ENCODE measurements at places on chromosomes 7 and 10.

- DNase-seq, result no peak
- no peaks in the 10 kb centered on the region for H3K36me3 ChIP-seq
- no peaks in the 10 kb centered on the region for H3K27me3 ChIP-seq
Measured at GRCh38 chr7:22671177-22671879, 55.7 kb upstream of the IL6 start.

GRCh38 chr10:30637881-30638467 is 8.4 kb upstream of the LYZL2 start:
- H3K27me3 ChIP-seq, result peaks cover 62% of the 10 kb centered on the region
- no peak overlapping the region for H3K27ac ChIP-seq
- H3K4me3 ChIP-seq, result no peak overlapping the region

GRCh38 chr7:86745013-86745745 is 101.5 kb downstream of the GRM3 start:
- H3K36me3 ChIP-seq, result no peaks in the 10 kb centered on the region
- no peak for DNase-seq
- H3K27ac ChIP-seq, result no peak overlapping the region
- H3K4me3 ChIP-seq, result no peak overlapping the region
- no peaks in the 10 kb centered on the region for H3K4me1 ChIP-seq

GRCh38 chr7:29337546-29338116 is 143.1 kb downstream of the CHN2 start:
- H3K27ac ChIP-seq, result peak overlapping the region; percentile 12
- H3K4me3 ChIP-seq, result peak overlapping the region; percentile 39
- peaks cover 12% of the 10 kb centered on the region for H3K4me1 ChIP-seq
- peaks cover 5% of the 10 kb centered on the region for H3K27me3 ChIP-seq

- no peak for DNase-seq
- no peaks in the 10 kb centered on the region for H3K36me3 ChIP-seq
- H3K27me3 ChIP-seq, result peaks cover 9% of the 10 kb centered on the region
- H3K27ac ChIP-seq, result no peak overlapping the region
- no peaks in the 10 kb centered on the region for H3K4me1 ChIP-seq
Measured at GRCh38 chr7:138247081-138247480, 170.8 kb downstream of the AKR1D1 start.

GRCh38 chr10:76829724-76830123 is 807.9 kb downstream of the KCNMA1 start:
- H3K4me3 ChIP-seq, result no peak overlapping the region
- H3K27me3 ChIP-seq, result no peaks in the 10 kb centered on the region
- DNase-seq, result no peak
- no peak overlapping the region for H3K27ac ChIP-seq

- H3K36me3 ChIP-seq, result peaks cover 9% of the 10 kb centered on the region
- no peaks in the 10 kb centered on the region for H3K27me3 ChIP-seq
- H3K4me1 ChIP-seq, result peaks cover 27% of the 10 kb centered on the region
- DNase-seq, result no peak
- H3K4me3 ChIP-seq, result no peak overlapping the region
Measured at GRCh38 chr7:98204670-98205069, 6.6 kb upstream of the BHLHA15 start.

DNA sequence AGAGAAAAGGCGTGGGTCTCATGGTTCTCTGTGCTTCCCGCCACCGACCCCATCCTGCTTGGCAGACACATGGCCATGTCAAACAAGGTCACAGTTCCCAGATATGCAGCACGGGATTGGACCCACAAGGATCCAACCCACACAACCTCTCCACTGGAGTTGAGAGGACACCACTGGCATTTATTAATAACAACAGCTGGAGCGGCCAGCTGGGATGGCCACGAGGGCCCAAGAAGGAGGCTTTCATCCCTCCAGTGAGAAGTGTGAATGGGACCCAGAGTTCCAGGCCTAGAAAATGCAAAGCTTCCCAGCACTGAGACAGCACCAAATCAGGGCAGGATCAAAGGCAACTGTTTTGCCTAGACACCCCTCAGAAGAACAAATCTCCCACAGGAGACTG is 31.5 kb downstream of the FGFR2 start:
- H3K36me3 ChIP-seq, result no peaks in the 10 kb centered on the region
- no peak for DNase-seq
- no peaks in the 10 kb centered on the region for H3K27me3 ChIP-seq
- H3K4me3 ChIP-seq, result no peak overlapping the region

DNA sequence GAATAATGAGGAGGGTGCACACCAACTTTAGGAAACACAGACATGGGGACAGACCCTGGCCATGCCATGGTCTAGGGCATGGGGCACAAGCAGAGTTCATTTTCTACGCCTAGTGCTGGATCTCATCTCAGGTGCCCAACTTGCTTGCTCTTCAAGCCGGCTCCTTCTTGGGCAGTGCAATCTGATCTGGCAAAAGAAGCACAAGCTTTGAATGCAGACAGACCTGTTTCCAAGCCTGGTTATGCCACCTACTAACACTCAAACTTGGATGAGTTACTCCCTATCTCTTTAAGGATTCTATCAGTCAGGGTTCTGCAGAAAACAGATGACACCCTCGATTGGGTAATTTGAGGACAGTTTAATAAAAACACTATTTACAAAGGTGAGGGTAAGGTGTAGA is 34.9 kb upstream of the WAPL start:
- no peak overlapping the region for H3K4me3 ChIP-seq
- no peak overlapping the region for H3K27ac ChIP-seq
- peaks cover 8% of the 10 kb centered on the region for H3K27me3 ChIP-seq
- no peaks in the 10 kb centered on the region for H3K4me1 ChIP-seq

GRCh38 chr10:94224656-94225055 is 138.1 kb downstream of the NOC3L start:
- H3K4me1 ChIP-seq, result no peaks in the 10 kb centered on the region
- no peak overlapping the region for H3K27ac ChIP-seq

DNA sequence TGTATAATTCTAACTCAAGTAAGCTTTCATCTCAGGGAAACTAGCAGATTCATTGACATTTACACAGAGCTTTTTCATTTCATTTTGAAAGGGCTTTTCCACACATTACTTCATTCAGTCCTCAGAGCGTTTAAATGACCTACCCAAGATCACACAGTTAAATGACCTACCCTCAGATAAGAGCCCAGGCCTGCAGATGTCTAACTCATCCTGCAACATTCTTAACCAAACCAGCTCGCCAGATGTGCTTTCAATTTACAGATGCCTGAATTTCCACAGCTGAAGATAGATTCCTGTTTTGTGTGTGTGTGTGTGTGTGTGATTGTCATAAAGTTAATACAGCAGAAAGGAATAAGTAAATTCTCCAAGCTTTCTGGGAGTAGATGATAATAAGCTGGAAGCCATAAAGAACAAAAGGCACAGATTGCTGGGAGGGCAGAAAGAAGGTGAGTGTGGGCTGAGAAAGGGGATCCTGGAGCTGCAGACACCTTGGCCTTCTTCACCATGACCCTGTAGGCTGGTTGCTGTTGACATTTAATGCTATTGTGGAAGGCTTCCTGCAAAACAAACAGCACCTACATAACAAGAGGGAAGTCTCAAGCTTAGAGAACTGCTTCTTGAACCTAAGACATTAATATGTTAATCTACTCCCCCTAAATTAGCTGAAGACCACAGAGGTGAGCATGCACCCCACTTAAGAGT is 489.7 kb upstream of the CELF2 start:
- no peak overlapping the region for H3K4me3 ChIP-seq
- no peak overlapping the region for H3K27ac ChIP-seq
- H3K4me1 ChIP-seq, result no peaks in the 10 kb centered on the region
- H3K27me3 ChIP-seq, result peaks cover 27% of the 10 kb centered on the region
- no peaks in the 10 kb centered on the region for H3K36me3 ChIP-seq
- DNase-seq, result no peak

All from T-helper 17 cell (primary cell).